AG20443 (cell line): ENCODE measurements at places on chromosomes 3 and 15.
A peak's percentile ranks its signal among the peaks of the same experiment; 100 is the strongest.

DNA sequence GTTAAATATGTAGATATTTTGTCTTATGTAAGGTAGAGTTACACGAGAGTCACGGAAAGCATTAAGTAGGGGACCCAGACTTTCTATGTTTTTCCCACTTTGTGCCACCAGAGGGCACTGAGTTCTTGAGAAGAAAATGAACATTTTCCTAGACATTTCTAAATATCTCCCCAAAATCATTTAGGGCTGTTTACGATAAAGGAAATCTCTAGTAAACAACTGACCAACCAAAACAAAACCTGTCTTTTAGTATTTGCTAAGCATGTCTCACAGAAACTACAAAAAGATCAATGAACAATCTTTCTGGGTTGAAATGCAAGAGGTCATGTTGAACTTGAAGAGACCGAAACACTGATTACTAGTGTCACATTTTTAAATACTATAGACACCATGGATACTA lies 16.1 kb downstream of the POU1F1 start:
- peak; percentile 51 for DNase-seq

GRCh38 chr15:91983729-91984340 lies 130.3 kb downstream of the SLCO3A1 start:
- DNase-seq: no peak

- DNase-seq: peak; percentile 42
These were observed 86.7 kb upstream of the LIMD1 start for GRCh38 chr3:45507820-45508317.

- peak; percentile 4 for DNase-seq
These were observed 4.2 kb downstream of the MFGE8 start for GRCh38 chr15:88908697-88909621.

DNA sequence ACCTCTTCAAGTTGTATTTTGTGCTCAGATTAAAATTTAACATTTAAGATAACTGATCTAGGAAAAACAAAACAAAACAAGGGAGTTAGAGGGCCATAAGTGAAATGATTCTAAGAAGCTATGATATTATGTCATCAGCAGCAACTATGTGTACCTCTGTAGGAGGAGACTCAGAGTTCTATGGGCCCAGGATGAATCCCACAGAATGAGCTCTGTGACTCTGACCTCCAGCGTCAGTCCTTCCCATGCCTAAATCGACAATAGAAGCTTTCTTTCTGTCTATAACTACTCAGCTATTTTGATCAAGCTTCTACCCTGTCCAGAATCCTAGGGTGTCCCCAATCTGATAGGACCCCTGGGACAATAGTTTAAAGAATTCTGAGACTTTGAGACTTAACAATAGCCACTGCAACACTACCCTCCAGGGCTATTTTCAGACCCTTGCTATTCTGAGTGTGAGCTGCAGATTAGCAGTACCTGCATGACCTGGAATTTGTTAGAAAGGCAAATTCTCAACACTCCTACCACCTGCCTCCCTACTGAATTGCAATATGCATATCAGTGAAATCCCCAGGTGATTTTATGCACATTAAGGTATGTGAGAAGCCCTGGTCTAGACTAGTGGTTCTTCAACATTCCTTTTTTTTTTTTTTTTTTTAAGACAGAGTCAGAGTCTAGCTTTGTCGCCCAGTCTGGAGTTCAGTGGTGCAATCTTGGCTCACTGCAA lies 66.7 kb downstream of the ARHGAP31 start:
- no peak for DNase-seq

DNA sequence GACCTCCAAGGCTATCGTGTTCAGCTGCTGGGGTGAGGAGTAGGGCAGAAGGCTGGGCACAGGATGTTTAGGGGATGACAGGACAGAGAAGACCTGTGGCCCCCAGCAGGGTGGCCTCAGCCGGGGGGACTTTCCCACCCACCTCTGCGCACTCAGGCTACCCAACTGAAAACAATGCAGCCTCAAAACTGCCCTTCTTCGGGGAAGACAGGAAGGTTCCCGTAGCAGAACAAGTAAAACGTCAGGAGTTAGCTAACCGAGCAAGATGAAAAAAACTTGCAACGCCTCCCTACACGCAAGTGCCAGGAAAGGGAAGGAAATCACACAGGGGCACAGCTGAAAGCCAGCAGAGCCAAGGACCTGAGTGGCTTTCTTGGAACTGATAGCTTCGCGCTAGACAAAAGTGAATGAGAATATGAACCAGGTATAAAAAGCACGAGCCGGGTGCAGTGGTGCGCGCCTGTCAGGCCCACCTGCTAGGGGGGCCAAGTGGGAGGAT lies 38.4 kb upstream of the FURIN start:
- no peak for DNase-seq

DNA sequence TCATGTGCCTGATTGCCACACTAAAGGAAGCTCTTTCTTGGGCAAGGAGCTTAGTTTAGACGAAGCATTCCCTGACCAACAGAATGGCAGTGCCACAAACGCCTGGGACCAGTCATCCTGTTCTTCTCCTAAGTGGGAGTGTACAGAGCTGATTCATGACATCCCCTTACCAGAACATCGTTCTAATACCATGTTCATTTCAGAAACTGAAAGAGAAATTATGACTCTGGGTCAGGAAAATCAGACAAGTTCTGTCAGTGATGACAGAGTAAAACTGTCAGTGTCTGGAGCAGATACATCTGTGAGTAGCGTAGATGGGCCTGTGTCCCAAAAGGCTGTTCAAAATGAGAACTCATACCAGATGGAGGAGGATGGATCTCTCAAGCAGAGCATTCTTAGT lies 18.4 kb downstream of the SENP5 start:
- DNase-seq: no peak

- no peak for DNase-seq
These were observed 378.1 kb downstream of the TIGIT start for GRCh38 chr3:114671741-114672510.

GRCh38 chr3:69560116-69560515 lies 174.2 kb upstream of the FRMD4B start:
- no peak for DNase-seq

DNA sequence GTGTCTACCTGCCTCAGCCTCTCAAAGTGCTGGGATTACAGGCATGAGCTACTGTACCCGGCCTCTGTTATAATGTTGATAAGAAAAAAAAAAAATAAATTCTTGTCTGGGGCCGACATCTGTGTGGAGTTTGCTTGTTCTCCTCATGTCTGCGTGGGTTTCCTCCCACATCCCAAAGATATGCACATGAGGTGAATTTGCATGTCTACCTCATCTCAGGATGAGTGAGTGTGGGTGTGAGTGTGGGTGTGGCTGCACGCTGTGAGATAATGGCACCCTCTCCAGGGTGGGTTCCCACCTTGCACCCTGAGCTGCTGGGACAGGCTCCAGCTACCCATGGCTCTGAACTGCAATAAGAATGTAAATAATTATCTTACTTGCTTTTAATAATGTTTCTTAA lies 25.9 kb upstream of the UACA start:
- no peak for DNase-seq

DNA sequence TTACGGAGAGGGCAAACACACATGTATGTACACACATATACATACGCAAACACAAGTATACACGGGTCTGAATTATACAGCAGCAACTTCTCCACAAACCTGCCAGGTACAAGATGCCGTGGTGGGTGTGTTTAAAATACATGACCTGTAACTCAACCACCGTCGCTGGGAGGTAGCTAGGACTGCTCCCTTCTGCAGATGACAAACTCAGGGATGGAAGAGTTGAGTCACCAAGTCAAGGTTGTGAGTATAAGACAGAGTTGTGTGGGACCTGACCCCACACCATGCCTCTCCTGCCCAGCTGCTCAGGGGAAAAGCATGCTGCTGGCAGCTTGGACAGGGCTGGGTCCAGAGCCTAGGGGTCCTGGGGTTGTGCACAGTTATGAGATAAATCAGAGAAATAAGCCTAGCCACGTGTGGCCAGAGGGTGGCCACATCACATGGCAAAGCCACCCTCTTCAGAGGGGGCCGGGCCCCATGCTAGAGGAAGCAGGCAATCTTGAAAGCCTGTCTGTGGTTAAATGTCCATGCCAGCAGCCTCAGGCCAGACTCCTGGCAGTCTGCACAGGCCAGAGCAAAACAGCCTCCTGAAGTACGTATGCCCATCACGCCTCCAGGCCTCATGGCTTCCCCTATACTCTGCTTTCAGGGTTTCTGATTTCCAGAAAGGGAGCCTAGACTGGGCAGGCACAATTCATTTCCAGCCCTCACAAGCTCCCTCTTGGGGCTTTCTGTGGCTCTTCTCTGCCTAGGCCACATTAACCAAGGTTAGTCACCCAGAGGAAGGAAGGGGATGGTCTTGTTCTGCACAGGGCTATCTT lies 107.7 kb upstream of the RPL32 start:
- peak; percentile 84 for DNase-seq

DNA sequence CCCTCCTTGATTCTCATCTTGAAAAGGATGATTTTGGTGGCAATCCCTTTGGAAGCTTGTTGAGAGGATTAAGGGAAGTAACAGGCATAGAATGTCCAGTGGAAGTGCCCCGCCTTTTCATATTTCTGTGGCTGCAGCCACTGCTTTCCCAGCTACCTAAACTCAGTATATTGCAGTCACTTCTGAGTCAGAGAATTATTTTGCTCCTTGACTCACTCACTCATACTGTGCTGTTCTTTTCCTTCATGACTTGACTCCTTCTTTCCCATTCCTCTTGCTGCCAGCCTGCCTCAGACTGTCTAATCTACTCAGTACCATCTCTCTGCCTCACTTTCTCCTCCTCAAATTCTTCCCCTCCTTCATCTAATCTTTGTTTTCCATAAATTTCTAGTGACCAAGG lies 26.5 kb upstream of the POLR2M start:
- peak; percentile 76 for DNase-seq

- no peak for DNase-seq
These were observed 19.3 kb upstream of the IREB2 start for GRCh38 chr15:78418686-78419085.

DNA sequence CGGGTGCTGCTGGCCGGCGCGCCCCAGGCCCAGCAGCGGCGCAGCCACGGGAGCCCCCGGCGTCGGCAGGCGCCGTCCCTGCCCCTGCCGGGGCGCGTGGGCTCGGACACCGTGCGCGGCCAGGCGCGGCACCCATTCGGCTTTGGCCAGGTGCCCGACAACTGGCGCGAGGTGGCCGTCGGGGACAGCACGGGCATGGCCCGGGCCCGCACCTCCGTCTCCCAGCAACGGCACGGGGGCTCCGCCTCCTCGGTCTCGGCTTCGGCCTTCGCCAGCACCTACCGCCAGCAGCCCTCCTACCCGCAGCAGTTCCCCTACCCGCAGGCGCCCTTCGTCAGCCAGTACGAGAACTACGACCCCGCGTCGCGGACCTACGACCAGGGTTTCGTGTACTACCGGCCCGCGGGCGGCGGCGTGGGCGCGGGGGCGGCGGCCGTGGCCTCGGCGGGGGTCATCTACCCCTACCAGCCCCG lies 777 bp downstream of the LOXL1 start:
- DNase-seq: peak; percentile 67

- DNase-seq: no peak
These were observed 49.3 kb downstream of the SNX4 start for GRCh38 chr3:125470671-125471070.

DNA sequence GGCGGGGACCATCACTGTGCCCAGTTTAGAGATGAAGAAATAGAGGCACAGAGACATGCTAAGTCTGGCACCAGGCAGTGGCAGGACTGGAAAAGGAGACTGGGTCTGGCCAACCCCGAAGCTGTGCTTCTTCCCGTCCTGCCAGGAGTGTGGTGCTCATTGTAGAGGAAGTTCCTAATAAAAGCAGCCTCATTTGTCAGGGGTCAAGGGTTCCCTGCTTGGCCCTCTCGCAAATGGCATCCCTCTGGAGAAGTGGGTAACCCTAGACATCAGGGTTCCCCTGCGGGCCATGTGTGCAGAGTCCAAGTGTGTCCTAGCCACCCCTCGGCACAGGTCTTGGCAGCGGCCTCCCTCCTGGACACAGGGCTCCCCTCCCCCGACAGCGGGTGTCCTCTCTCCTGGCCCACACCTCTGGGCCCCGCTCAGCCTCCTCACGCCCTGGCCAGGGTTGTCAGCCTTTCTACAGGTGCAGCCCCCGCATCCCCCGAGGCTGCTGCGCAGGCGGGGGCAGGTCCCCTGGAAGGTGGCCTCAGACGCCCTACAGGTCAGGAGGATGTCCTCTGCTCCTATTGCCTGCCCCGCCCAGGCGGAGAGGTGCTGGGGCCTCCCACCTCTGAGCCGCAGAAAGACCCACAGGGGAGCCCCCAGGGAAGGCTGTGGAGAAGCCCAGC lies 61.8 kb upstream of the PRR20G start:
- no peak for DNase-seq

DNA sequence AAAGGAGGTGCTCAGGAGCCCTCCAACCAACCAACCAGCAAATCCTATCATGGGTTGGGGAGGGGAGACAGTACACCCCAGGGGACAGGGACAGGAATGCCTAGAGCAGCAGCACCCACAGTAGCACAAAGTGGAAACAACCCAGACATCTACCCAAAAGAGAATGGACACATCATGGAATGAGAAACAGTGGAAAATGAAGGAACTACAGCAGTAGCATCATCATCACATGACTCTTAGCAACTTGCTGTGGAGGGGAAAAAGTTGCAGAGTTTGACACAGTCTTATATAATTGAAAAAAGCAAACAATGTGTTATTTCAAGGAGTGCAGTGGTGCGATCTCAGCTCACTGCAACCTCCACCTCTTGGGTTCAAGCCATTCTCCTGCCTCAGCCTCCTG lies 11.0 kb downstream of the C3orf22 start:
- DNase-seq: no peak

- DNase-seq: peak; percentile 94
These were observed at the start of gene TJP1 for GRCh38 chr15:29822100-29822683. TJP1 (minus strand) TSS chr15:29822468; CDS start chr15:29822028, 440 bp downstream.

DNA sequence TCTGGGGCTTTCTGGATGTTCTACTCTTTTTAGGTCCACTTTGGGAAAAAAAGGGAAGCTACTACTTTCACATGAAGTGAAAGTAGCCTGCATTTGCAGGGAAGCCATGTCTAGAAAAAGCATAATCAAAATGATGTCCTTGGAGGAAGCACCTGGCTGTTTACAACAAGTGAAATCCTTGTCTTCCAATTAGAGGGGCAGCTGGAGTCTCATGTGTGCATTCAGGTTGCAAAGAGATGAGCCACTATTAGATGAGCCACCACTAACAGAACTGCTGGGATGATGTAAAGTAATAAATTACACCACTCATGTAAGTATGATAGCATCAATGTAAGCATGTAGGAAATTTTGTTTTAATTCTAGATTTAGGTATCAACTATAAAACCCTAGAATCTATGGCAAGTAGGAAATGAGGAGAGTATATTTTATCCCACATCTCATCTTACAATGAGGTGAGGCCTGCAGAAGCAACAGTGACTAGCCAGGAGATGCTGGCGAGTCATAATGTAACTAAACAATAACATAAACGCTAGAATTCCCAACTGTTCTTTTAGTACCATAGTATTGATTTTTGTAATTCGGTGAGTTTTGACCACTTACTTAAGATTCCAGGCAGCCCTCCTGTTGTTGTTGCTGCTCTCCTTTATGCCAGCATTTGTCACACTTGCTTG lies 75.9 kb downstream of the TMEM108 start:
- no peak for DNase-seq

GRCh38 chr3:24686808-24687207 lies 192.2 kb upstream of the THRB start:
- DNase-seq: peak; percentile 74

DNA sequence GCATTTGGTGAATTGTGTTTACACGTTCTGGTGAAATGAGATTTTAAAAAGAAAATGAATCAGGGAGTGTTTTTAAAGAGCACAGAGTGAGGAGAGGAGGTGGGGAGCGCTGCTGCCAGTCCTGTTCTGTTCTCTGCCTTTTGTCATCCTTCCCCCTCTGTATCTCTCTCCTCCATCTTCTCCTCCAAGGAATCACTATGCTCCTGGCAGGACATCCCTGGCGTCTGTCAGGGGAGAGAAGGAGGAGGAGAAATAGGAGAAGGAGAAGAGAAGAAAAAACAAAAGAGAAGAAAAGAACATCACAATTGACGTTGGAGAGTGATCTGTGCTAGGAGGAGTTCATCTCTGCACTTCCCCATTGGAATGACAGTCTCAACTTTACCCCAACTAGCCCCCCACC lies 627.6 kb upstream of the TBL1XR1 start:
- DNase-seq: no peak
